ENCODE measurements at places on chromosomes 7 and 10. TPM values are rescaled to one million over a fixed set of nuclear protein-coding genes. Genes with fewer than 3 reads are reported as not detected.

DNA sequence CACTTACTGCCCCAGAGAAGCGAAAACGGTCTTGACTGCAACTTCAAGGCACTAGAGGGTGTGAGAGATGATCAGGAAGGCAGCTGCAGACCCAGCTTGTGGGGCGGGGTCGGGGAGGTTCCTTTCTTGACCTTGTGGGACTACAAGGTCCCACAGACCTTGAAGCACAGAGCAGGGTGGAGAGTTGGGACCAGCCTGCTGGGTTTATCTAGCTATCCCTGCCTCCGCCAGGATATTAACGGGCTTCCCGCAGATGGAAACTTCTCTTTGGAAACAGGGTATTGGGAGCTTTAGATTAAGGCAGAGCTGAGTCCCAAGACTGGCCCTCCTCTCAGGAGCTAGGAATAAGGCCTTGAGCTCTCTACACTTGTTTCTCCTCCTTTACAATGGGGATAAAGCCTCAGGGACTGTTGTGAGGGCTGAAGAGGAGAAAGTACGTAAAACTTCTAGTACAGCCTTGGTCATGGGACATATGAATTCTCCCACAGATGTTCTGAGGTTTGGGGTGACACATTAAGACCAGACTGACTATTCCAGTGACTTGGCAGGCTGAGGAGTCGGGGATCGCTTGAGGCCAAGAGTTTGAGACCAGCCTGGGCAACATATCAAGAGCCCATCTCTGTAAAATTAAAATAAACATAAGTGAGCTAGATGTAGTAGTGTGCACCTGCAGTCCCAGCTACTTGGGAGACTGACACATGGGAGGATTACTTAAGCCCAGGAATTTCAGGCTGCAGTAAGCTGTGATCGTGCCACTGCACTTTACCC lies 153.2 kb downstream of the CDH23 start:
- DNase-seq: no peak

The TUBAL3 gene
- not detected for total RNA-seq

GRCh38 chr7:139860090-139860775 lies 31.2 kb downstream of the TBXAS1 start:
- no peak for DNase-seq

The EGR2 gene
- total RNA-seq: 1.1 TPM

The RPEL1 gene
- total RNA-seq: not detected

- no peak for DNase-seq
Measured at GRCh38 chr7:157481389-157481788, 144.6 kb downstream of the DNAJB6 start.

GRCh38 chr7:64863021-64863420 lies 40.1 kb upstream of the ZNF273 start:
- no peak for DNase-seq

- peak; percentile 25 for DNase-seq
Measured at GRCh38 chr10:154348-154747, 19.1 kb downstream of the ZMYND11 start.

DNA sequence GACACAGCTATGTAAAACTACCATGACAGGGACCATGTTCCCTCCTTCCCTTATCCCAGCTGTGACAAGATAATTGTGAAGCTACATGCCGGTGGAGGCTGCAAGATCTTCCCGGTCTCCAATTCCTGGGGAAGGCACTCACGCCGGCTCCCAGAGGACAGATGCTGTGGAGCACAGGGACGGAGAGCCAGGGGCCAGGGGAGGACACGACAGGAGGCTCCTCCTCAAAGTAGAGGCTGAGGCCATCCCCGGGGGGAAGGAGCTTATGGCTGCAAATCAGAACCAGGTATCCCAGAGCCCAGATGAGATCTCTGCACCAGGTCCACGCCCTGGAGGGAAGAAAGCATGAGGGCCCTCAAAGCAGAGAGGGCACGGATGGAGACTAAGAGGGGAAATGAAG lies 286.2 kb downstream of the TCERG1L start:
- no peak for DNase-seq

DNA sequence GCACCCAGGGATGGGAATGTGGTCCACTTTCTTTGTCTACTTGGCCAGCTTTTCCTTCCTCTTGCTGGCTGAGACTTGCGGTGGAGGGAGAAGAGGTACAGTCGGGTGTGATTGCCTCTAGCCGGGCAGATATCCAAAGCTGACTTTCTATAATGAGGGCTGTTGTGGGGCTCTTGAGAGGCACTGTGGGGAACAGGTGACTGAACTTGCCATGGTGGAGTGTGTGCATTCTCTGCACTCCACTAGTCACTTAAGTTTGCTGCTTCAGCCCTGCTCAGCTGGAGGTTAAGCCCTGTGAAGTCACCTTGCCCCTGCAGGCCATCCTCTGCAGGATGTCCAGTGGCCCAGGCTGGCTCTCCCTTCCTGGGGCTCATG lies 116.6 kb downstream of the AOAH start:
- no peak for DNase-seq

The FMC1 gene
- 9.5 TPM for total RNA-seq

DNA sequence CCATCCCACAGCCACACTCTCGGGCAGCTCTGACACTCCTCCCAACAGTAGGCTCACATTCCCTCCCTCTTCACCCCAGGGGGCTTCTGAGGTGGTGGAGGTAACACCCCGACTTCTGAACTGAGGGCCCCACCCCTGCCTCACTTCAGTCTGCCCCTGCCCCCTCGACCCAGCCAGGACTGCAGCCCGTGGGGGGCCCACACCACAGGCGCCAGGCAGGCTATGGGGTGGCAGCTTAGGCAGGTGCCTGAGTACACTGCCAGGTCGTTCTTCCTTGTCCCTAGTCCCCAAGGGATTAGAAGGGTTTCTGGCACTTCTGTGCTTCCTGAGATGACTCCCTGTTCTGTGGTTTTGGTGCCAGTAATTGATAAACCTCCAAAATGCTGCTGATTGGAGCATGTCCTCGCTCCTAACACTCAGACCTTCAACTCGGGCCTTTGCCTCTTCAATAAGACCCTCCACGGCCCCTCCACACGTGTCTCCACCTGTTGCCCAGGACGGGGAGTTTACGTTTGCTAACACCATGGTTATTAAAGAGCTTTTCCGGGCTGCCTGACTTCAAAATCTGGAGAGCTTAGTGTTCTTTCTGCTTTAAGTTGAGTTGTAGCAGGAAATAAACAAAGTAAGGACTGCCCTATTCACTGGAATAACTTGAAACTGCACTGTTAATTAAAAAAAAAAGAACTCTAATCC lies 23.8 kb upstream of the LARP4B start:
- no peak for DNase-seq

- DNase-seq: no peak
Measured at GRCh38 chr10:24207341-24207740, 1.6 kb upstream of the KIAA1217 start.
